ENCODE measurements at places on chromosomes 3 and 15.

DNA sequence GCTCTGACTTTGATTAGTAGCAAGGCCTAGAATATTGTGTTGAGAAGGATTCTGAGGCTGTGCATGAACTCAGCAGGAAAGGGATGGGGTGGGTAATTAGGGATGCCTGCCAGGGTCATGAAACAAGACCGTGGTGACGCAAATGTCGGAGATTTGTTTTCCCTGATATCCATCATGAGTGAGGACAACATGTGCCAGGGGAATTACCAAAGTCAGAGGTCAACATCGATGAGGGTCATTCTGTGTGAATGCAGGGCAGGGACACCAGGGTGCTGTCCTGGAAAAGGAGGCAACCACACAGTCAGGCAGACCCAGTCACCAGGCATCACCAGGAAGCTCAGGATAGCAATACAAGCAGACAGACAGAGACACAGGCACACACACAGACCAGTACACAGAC is 52.2 kb downstream of the SLCO2A1 start:
- DNase-seq = no peak

DNA sequence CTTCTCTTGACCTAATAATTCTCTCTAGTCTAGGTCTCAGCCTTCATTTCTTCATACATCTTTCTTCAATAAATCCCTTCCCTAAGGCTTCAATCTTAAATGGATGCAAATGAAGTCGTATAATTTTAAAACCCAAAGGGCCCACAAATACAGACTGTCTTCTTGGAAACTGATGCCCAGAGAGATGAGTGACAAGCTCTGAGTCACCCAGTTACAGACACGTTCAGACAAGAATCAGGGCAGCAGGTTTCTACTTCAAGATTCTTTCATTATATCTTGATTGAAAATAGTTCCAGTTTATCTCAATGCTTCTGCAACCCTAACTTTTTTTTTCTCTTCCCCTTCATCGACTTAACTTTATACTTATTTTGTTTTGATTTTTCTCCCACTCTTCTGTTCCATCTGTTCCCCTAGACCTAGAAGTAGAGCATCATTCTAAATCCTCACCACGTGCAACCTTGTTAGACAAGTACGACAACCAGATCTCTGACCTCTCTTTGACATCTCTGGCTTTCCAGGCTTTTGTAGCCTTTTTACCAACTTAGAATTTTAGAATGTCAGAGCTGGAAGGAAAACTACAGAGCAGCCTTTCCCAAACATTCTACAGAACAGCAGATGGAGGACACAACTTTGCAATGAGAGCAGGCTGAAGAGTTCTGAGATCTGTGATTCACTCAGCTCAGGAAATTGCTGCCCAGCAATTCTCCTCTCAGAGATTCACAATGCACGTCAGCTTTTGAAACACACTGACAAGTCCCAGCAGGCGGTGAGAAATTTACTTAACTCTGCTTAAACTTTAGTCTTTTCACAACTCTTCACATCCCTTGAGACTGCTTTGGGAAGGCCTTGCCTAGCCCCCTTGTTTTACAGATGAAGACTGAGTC is 25.3 kb downstream of the NCEH1 start:
- no peak for DNase-seq

- peak; percentile 54 for DNase-seq
Observed at GRCh38 chr15:55587321-55588069, 650 bp downstream of the PYGO1 start.

- no peak for DNase-seq
Observed at GRCh38 chr3:64463981-64464380, 223.8 kb downstream of the ADAMTS9 start.

- DNase-seq = peak; percentile 72
Observed at GRCh38 chr3:108552267-108553159, 36.7 kb downstream of the CIP2A start.

DNA sequence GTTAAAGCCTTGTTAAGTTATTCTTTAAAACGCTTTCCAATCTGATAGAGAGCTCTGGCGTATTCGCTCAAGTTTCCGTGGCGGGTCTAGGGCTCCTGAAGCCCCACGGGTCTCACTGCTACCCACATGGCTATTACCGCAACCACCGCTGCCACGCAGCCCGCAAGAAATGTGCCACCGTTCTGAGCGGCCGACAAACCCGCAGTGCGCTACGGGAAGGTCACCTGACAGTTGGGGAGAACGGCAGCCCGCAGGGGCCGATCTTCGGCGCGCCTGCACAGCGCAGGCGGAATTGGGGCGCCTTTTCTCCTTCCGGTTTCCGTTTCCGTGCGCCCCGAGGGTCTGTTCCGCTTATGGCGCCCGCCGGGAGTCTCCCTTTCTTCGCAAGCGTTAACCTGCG is 76.6 kb upstream of the SNRPN start:
- peak; percentile 77 for DNase-seq

DNA sequence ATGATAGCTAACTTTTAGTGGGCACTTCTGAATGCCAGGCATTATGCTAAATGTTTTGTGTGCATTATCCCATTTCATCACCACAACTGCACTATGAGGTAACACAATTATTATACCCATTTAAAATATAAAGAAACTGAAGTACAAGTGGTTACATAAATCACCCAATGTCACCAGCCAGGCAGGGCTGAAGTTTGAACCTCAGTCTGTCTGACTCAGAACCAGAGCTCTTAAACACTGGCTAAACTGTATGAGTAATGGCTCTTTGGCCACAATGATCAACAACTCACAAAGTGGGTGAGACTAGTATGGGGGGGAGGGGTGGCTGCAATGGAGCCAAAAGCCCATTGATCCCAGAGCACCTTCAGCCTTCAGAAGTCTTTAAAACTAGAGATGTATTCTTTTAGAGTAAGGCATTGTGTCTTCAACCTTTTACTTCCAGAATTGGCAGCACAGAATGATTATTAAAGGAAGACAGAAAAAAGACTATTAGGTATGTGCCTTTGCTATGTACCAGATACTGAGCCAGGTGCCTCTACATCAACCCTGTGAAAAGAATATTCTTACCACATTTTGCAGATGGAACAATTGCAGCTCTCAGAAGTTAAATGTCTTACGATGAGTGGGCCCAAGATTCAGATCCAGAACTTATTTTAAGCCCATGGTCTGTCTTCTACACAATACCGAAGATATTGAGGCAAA is 166.9 kb downstream of the UACA start:
- no peak for DNase-seq

DNA sequence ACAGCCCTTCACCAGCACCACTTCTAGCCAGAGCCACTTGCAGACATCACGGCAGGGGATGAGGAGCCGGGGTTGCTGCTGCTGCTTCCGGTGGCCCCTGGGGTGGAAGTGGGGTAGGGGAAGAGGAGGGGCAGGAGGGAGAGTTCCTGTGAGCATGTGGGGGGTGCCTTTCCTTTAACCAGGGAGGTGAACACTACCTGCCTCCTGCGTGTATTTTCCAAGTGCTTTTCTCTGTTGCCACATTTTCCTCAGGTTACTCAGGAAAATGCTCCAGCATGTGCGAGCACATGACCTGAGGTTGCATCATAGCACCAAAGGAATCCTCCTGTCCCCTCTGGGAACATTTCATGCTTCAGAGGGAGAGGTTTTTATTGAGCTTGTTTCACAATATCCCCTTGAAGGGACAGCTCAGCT is 12.2 kb upstream of the SACM1L start:
- DNase-seq = peak; percentile 35

Measured in umbilical cord (tissue), 2 donors.